Stimulated activated CD8-positive, alpha-beta memory T cell treated with anti-CD3 and anti-CD28 coated beads, Interleukin-7, amount 100 ng/mL, for 1 hour (primary cell): ENCODE measurements at places on chromosomes 12 and 14.
A peak's percentile ranks its signal among the peaks of the same experiment; 100 is the strongest.

DNA sequence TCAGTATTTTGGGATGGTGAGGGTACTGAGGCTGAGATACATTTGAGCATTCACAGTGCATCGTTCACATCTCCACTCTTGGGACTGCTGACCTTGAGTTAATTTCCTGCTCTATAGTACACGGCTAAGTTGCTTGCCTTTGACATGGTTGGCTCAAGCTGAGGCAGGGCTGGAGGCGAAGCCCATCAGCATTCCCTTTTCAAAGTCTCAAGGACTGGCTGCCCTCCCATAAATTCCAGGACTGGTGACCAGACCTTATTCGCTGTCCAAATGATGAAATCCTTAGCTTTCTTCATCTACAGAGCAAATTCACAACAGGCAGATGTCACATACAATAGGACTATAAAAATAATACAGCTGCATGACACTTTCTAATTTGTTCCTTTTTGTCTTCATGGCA is 85.9 kb downstream of the SSPN start:
- DNase-seq = no peak

- no peak for DNase-seq
Measured at GRCh38 chr12:119258149-119258548, 76.4 kb upstream of the CCDC60 start.

DNA sequence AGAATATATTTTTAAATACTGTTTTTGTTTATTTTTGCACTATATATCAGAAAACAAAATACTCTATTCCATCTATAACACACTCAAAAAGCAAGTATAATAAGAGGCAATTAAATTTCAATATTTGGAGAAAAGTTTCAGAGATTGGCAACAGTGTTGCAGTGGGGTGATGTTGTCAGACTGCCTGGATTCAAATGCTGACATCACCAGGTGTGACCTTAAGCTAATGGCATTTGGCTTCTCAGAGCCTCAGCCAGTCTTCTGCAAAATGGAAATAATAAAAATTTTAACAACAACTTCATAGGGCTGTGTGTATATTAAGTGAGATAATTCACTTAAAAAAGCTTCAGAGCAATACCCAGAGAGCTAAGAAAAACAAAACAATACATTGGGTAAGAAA is 74.7 kb downstream of the TMTC1 start:
- DNase-seq = no peak

DNA sequence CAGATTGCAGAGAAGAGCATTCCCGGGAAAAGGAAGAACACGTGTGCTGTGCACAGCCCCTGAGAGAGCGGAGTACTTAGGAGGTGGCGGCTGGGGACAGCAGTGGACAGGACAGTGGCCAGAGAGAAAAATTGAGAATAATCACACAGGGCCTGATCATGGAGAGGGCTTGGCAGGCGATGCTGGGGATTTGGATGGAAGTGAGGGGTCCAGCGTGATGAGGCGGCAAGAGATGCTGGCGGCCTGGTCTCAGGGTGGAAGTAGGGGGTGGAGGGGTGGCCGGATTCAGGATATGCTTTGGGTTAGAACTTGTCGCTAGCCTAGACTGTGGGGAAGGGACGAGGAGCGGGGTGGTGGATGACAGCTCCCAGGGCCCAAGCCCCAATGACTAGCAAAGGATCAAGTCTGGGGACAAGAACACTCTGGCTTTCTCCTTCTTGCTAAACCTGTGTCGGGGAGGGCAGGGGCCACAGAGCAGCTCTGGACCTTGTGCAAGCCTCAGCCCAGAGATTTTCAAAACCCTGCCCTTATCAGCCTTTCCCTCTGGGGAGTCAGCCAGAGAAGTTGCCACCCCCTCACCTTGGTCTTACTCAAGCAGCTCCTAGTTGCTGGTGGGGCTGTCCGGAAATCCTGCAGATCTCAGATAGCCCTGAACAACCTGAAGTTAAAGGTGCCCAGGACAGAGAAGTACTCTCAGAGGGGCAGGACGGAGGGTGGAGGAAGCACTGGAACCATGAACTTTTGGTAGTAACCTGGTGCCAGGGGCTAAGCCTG is 1.3 kb downstream of the HVCN1 start:
- DNase-seq = no peak

DNA sequence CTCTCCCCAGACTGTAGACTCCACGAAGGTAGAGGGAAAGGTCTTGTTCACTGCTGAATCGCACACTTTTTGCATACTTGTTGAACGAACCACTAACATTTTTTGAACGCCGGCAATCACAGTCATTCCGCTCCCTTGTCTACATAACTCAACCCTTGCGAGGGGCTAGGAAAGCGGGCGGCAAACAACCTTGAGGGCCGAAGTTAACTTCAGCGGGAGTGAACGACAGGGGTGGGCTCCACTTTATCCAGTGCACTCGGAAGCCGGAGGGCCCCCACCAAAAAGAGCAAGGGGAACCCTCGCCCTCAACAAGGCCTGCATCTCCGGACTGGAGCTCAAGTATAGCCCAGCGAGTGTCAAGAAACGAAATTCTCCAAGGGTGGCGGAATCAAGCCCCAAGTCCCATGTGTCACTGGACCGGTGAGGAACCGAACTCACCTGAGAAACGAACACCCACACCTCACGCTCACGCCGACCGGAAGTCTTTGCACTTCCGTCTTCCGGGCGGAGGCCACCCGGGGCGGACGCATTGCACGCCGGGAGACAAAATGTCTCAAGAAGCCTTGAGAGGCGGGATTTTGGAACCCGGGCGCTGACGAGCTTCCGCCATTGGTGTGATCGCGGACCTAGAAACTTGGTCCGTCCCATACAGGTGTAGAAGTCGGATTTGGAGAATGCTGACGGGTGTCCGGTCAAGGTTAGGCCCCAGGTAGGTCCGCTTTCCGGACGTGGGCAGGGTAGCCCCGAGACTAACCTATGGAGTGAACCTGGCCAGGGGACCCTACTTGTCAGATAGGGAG is at the start of gene LLPH:
LLPH (minus strand) TSS at position 484 of the 800 bp plus-strand sequence. CDS start 1,644 bp downstream, outside the sequence.
- DNase-seq = peak; percentile 69

- no peak for DNase-seq
Measured at GRCh38 chr12:64739778-64740177, 19.4 kb downstream of the GNS start.

- DNase-seq = no peak
Measured at GRCh38 chr12:86407620-86408208, 151.5 kb upstream of the MGAT4C start.

GRCh38 chr12:108634341-108634751 is 652 bp upstream of the SELPLG start:
- no peak for DNase-seq

- no peak for DNase-seq
Measured at GRCh38 chr12:33639975-33640374, 200.4 kb upstream of the SYT10 start.

- no peak for DNase-seq
Measured at GRCh38 chr12:6946033-6946919, 2.5 kb downstream of the C12orf57 start.

GRCh38 chr14:98170575-98170974 is 1101.4 kb downstream of the BCL11B start:
- no peak for DNase-seq

GRCh38 chr12:52023976-52024688 is 17.4 kb downstream of the TAMALIN start:
- no peak for DNase-seq

- no peak for DNase-seq
Measured at GRCh38 chr12:19437996-19438395, 1.3 kb upstream of the AEBP2 start.
